Globus pallidus (tissue), 1 donor: ENCODE measurements at places on chromosomes 6 and 20.

DNA sequence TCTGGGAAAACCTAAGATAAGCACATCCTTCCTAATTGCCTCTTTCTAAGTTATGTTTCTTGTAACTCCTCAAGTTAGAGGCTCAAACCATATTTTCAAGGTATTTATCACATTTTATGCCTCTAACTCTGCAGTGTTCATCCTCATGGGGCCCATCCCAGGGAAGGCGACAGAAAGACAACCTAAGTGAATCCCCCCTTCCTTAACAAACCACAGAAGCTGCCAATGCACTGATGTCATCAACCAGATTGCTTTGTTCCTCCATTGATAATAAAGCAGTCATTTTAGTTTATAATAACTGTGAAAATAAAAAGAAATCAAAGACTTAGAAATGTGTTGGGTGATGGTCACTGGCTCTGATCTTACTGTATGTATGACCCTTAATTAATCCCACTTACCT lies 119.5 kb upstream of the TCF21 start:
- no peak for DNase-seq

- DNase-seq: no peak
Measured at GRCh38 chr6:25606151-25606550, 45.9 kb upstream of the SCGN start.

DNA sequence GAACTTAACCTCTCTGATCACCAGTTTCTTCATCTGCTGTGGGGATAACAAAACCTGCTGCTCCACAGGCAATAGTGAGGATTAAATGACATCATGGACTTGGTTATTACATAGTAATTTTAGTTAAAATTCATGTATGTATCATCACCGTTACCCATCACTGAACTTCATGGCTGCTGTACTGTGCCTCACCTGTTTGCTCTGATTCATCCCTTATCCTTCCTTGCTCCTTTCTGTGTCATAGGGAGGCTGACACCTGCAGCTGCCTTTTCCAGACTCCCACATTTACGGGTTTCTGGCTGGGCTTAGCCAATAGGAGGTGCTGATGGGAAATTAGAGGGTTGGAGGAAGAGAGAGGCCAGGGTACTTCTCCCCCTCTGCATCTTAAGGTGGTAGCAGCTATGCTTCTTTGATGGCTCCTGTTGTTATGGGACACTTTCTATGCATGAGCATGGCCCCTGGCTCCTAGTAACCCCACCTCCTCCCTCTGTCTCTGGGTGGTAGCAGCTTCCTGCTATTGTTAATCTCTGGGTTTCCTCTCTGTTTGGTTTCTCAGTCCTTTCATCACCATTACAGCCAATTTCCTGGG lies 332.1 kb downstream of the DHX35 start:
- DNase-seq: no peak

DNA sequence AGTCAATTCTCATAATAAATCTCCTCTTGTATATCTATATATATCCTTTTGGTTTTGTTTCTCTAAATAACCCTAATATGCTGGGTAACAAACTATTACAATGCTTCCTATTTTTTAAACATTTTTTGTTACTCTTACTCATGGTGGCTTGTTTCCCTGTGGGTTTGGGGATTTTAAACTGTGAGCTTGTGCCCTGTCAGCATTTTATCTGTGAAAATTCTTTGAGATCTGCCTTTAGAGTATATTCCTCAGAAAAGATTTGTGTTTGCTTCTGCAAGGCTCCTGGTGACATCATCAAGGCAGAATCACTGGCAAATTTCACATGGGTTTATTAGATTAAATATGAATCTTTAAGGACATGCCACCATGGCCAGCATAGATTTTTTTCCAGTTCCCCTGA lies 273.6 kb downstream of the LRFN2 start:
- no peak for DNase-seq

DNA sequence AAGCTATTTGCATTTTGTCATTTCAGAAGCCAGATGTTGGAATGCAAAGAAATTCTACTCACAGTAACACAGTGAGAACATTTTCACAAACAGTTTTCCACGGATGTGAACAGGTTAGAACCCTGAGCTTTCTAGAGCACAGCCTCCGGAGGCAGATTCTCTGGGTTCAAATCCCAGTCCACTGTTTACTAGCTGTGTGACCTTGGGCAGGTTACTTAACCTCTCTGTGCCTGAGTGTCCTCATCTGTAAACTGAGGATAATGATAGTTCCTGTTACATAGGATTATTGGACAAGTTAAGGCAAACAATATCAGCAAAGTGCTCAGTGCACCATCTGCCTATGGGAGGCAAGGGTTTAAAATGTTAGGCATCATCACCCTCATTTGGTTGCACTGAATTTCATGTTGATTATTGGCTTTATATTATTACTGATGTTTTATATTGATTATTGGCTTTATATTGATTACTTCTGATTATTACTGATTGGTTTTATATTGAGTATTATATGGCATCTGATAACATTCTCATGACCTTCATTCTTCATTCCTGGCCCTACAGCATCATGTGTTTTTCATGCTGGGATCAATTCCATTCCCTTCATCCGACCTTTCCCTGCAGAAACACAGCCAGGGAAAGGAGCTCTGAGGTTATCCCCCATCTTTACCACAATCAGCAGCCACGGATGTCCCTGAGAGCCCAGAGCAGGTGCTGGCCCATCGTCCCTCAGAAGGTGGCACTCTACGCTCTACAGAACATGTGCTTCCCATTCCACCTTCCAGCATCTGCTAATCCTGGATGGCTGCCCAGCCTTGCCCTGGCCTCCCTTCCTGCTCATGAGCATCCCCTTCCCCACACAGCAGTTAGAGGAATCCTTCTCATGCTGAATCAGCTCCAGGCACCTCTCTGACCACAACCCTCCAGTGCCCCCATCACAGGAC lies 283.1 kb downstream of the PREX1 start:
- no peak for DNase-seq

GRCh38 chr6:81761197-81761596 lies 8.7 kb upstream of the TENT5A start:
- no peak for DNase-seq

- DNase-seq: no peak
Measured at GRCh38 chr20:19616081-19616480, 142.0 kb upstream of the RIN2 start.

DNA sequence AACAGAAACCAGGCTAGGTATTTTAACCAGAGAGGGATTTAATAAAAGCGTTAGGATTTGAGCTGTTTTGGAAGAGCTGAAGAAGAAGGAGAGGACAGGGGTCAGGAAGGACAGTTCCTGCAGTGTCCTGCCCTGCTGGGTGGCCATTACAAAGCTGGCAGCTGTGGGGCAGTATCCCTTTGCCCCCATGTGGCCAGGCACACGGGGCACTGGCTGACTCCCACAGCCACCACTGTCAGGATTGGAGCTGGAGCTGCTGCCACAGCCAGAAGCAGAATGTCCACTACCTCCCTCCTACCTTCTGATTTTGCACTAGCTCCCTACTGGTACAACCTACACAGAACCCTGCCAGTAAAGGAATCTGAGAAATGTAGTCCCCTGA lies 46.5 kb downstream of the SLC22A3 start:
- no peak for DNase-seq

GRCh38 chr6:135985471-135985870 lies 134.0 kb downstream of the PDE7B start:
- no peak for DNase-seq
